ENCODE measurements at places on chromosomes 1 and 21.

DNA sequence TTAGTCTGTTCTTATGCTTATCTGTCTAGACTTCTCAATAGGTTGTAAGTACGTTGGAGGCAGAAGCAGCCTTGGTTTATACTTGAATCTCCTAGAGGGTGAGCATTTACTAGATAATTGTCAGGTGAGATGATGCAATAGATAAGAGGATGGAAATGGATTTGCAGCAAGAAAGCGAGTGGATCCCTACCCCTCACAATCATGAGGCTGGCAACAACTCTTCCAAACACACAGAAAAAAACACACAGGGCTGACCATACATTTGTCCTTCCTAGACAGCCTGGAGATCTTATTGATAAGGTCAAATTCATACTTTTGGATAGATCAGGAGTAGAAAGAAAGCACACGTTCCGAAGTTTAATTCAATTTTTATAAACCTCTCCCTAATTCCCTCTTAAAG lies 481.4 kb upstream of the CAMK1G start:
- DNase-seq = no peak

- no peak for DNase-seq
These were observed 17.6 kb upstream of the PKP1 start for GRCh38 chr1:201265756-201266155.

DNA sequence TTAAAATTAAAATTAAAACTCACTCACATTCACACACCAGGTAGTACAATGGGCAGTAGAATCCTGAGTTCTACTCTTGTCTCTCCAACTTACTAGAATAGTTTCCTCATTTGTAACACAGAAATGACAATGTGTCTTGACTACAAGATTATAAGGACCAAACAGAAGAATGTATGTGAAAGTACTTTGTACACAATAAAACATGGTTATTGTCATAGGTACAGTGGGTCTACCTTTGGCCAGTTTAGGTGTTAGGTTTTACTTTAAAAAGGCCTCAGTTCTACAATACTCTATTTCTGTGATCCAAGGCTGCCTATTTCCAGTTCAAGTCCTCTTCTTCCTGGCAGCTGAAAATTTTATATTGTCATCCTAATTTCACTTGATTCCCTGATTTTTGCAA lies 50.2 kb downstream of the LUZP1 start:
- DNase-seq = no peak

DNA sequence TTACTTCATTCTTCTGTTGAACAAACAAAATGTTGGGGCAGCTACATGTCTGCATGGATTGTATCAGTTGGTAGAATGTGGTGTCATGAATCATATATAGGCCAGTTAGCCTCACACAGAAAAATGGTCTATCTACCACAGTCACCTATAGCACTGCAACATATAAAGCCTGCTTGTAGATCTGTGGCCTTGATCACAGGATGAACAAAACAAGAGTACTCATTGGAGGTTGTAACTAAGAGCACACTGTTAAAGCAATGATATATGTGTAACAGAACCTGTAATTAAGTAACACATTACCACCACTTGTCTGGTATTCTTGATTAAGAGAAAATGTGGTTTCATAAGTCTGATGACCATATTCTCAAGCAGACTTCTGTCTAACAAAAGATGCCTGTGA lies 167.3 kb upstream of the SGIP1 start:
- DNase-seq = no peak

DNA sequence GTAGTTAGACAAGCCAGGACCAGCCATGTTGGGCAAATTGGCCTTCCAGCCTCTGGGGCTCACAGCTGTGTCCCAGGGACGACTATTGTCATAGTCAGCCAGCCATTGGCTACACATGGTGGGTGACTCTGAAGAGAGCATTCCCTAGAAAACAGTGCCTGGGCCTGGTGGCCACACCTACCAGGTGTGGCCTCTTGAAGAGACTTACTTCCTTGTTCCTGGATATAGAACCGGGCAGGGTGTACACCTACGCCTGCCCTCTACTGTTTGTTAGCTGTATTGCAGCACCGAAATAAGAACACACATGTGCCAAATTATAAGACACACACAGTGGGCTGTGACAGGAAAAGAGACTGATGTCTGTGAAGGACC lies 134.6 kb upstream of the ARHGEF16 start:
- DNase-seq = peak; percentile 42

DNA sequence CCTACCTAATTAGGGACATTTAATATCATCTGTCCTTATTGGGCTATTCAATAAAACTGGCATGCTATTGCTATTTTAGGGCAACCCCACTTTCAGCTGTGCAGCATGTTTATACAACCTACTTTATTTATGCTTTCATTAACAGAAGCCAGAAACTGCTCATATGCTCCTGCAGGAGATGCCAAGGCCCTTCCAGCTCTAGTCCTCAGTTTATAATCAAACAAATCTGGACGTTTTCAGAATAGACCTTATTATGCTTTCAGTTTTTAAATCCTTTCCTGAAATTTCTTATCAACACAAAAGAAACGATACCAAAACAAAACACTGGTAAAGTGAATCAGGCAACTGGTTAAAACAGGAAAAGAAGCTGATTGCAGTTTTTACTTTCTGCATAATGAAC lies 53.2 kb downstream of the PTGS2 start:
- no peak for DNase-seq

DNA sequence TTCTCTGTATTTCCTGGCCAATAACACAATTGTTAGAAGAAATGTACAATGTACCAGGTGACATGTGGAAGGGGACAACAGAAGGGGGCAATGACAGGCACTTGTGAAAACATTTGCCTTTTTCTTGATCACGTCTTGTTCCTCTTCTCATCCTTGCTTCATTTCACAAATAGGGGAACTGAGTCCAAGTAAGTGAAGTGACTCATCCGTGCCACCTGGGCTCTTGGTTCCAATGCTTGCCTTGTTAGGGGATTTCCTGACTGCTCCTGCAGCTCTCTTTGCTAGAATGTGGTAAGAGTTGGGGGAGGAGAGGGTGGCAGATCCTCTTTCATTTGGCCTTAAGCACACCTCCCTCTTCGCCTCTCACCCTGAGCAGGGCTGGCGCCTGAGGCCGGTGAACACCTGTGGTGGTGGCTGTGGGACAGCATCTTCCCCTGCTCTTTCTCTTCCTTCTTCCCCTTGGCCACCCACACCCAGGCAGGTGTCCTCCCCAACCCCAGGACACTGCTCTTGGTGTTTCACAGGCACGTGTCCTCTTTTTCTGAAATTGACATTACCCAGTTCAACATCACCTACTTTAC lies 2.2 kb upstream of the RHEX start:
- no peak for DNase-seq

DNA sequence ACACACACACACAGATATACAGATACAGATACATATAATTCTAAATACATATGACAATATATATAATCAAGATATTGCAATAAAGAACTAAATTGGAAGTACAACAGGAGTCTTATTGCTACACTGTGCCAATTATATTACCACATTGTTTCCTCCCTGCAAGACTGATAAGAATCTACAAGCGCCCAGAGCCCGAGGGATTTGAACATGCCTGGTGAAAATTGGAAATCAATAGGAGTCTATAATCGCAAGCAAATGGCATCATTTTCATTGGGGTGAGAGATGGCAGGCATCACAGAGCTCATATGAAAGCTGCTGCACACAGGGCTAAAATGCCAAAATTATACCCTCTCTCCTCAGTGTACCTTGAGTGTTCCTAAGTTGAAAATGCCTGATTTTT lies 152.9 kb upstream of the PTBP2 start:
- no peak for DNase-seq

DNA sequence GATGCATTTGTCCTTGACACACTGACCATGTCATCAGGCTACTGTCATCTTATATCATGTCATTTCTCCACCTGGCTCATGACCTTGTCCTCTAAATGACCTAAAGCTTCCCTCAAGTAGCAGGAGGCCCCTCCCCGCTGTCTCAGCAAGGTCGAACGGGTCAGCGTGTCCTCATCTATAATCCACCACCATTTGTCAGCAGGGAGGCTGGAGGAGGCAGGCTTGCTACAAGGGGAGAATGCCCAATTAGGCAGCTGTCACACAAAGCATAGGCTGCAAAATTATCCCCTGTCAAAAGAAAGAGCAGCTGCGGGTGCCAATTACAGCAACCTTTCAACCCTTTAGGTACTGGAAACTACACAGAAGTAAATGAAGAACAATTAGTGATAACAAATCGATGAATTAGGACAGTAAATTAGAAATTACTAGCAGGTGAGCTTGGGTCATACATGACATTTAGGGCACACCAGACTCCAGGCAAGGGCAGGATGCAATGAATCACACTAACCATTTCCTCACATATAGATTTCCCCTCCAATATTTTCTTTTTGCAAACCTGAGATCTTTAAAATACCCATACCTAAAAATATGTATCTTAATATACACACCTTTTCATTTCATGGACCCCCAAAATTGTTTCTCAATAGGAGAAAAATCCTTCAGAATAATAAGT lies 61.2 kb downstream of the NRIP1 start:
- DNase-seq = no peak

GRCh38 chr1:224124220-224124619 lies 10.3 kb downstream of the FBXO28 start:
- no peak for DNase-seq

GRCh38 chr1:86409416-86410021 lies 13.4 kb upstream of the ODF2L start:
- peak; percentile 68 for DNase-seq

DNA sequence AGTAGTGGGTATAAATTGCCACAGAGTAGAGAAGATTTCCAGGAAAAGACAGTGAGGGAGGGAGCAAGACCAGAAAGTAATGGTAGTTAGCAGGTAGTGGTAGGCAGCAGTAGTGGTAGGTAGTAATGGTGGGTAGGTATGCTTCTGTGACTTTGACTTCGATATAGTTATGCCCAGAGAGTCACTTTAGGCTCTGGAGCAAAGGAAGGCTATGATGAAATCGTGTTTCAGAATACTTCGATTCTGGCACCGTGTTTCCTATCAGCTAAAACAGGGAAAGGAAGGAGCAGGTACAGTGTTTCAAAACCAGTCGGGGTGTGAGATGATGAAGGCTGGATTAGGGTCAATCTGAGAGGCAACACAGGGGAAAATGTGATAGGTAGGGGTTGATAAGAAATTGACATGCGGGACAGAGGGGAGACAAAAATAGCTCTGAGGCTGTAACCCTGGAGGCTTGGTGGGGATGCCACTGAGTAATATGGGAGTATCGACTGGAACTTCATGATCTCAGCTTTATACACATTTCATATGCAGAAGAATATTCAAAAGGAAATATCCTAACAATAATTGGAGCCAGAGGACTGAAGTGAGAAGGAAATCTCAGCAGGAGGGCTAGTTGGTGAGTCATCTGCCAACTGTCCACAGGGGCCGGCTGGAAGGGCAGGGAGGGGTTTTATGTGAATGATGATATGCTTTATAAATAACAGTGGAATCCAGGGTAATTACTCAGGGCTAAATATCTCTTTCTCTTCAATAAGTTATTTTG lies 25.2 kb upstream of the TRIM45 start:
- peak; percentile 87 for DNase-seq

- no peak for DNase-seq
These were observed 8.0 kb downstream of the ECHDC2 start for GRCh38 chr1:52913537-52913936.

DNA sequence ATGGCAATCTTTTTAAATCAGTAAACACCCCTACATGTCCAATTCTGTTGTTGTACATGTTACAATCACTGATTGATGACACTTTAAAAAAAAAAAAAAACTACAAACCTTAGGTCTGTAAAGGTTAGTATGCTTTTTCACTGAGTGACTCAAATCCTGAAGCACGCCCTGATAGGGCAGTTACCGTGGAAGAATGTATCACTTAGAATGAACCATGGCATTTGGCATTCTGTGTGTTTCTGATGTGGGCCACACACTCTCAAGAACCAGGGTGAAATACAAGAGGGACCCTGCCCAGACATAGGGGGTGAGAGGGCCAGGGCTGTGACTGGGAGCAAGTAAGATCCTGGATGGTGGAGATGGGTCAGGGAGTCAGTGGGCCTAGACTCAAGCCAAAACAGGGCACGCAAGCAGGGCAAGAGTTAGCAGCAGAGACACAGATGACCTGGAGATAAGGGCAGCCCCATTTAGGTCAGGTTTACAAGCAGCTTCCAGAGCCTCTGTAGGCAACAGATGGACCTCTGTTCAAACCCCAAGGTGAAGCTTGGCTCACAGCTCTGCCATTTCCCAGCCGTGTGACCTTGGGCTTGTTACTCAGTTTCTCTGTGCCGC lies 47.6 kb upstream of the DMRTB1 start:
- DNase-seq = no peak

- peak; percentile 52 for DNase-seq
These were observed 16.5 kb upstream of the PARP1 start for GRCh38 chr1:226424221-226425003.

DNA sequence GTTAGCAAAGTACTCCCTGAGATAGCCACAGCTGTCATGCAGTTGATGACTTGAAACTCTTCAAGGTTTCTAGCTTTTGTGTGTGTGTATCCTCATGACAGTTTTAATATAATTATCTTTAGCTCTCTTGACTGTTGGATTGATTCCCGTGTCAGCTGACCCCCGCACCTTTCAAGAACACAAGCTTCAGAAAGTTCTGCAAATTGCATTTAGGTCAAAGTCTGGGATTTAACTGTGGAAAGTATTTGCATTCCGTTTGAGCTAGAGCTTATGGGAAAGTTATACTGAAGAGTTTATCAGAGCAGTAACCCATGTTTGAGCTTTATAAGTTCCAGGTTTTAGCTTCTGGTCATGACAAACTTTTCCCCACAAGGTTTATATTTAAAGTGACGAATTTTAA lies 380.1 kb upstream of the CHRM3 start:
- no peak for DNase-seq

GRCh38 chr1:42944246-42944928 lies 14.3 kb downstream of the SLC2A1 start:
- DNase-seq = no peak

DNA sequence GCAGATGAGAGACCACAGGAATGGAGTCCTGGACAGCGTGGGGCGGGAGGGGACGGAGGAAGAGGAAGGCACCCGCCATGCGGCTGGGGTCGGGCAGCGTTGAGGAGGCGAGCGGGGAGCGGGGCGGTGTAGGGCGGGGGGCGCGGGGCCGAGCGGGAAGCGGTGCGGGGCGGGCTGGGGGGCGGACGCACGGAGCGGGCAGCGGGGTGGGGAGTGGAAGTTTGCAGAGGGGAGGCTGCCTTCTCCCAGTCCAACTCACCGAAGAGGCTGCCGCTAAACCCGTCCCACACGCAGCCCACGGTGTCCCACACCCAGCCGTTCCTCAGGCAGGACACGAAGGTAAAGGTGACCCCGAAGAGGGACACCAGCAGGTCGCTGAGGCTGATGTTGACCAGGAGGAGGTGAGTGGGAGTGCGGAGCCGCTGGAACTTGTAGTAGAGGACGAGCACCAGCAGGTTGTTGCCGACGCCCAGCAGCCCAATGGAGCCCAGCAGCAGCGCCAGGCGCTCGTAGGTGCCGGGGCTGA lies 483 bp downstream of the CHML start:
- DNase-seq = peak; percentile 49

- DNase-seq = no peak
These were observed 24.3 kb downstream of the H3-3A start for GRCh38 chr1:226086776-226087175.
